Mesenchymal stem cell (in vitro differentiated cells and primary cell): ENCODE measurements at places on chromosomes 16 and 17.

DNA sequence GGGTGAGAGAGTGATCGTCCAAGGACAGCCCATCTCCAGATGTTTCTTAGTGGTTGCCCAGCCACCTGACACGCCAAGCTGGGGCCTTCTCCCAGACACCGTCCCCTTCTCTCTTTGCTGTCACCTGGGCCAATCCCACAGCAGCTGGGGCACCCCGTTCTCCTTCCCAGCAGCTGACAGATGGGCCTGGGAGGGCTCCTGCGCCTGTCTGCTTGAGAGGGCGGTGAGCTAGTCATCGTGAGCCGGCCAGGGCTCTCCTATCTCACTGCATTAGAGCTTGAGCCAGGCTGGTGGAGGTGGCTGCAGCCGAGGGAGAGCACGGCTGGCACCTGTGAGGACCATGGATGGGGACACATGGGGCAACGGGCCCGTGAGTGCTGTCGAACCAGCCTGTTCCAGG lies 41.2 kb downstream of the RAB11FIP3 start:
- DNase-seq: no peak

GRCh38 chr17:82351254-82351712 lies 7.8 kb upstream of the TEX19 start:
- DNase-seq: no peak

- DNase-seq: peak; percentile 94
Observed at GRCh38 chr17:76527430-76528111, 9.9 kb downstream of the CYGB start.

GRCh38 chr17:21513012-21513570 lies 136.9 kb downstream of the KCNJ12 start:
- peak; percentile 70 for DNase-seq

GRCh38 chr17:16938496-16939207 lies 33.3 kb downstream of the TNFRSF13B start:
- no peak for DNase-seq

DNA sequence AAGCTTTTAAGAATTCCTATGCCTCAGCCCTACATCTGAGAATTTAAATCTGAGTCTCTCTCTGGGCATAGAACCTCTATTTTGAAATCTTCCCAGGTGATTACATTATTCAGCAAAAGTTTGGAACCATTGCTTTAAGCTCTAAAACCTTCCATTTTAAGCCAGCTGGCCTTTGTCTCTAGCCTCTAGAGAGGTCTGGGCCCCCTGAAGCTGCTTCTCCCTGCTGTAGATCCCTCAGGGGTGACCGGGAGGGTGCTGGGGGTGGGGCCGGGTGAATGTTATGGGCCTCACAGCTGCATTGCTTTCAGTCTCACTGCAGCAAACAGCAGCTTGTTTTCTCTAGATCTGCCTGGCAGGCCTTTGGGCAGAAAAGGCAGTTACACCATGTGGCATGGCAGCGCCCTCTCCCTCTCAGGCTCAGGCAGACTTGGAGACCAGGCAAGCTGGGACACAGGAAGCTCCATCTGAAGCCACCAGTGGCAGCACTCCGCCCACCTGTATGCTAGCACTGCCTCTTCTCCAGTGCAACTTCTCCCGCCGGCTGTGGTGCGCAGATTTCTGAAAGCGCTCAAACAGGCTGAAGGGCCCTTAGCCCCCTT lies 66.3 kb downstream of the MPRIP start:
- no peak for DNase-seq

DNA sequence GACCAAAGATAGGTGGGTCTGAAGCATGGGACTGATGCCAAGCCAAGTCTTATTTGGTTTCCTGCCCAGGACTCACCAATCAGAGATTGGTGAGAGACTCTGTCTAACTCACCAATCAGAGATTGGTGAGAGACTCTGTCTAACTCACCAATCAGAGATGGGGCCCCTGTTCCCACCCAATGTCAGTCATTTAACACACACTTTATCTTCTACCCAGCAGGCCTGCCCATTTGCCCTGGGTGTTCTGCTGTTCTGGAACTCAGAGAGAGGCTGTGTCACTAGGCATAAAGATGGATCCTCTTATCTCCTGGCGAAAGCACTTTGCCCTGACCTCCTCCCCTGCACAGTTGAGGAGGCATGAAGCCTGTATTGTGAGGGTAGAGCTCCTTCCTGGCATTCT lies 5.4 kb upstream of the RHOT1 start:
- DNase-seq: no peak

DNA sequence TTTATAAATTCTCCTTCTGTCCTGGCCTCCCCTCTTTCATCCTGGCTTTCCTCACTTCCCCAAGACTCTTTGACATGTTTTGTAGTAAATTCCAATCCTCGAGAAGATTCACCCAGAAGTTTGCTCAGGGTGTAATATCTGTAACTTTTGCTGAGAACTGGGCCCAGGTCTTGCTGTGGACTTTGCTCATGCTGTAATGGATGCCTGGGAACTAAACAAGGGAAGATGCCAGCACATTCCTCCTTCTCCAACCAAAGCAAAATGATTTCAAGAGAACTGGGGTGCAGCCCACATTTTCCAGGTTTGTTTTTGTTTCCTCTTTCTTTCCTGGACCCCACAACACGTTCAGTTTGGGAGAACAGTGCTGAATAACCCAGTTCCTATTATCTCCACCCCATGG lies 6.6 kb upstream of the SALL1 start:
- no peak for DNase-seq

- DNase-seq: peak; percentile 44
Observed at GRCh38 chr17:75011401-75012095, 922 bp upstream of the MRPL58 start.

GRCh38 chr16:17845031-17845430 lies 374.3 kb upstream of the XYLT1 start:
- DNase-seq: no peak

DNA sequence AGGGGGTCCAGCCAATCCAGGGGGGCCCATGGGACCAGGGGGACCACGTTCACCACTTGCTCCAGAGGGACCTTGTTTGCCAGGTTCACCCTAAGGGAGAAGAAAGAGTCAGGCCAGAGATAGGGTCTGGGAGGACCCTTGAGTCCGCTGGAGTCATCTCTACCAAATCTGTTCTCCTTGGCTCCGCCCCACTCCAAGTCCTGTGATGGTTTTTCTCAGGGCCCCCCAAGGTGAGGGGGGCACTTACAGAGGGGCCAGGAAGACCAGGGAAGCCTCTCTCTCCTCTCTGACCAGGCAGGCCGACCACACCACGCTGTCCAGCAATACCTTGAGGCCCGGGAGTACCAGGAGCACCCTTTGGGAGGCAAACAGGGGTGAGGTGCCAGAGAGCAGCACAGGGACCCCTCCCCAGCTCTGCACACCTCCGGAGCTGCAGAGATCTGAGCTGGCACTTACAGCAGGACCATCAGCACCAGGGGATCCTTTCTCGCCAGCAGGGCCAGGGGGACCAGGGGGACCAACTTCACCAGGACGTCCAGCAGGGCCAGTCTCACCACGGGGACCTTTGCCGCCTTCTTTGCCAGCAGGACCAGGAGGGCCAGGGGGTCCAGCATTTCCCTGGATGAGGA lies 12.4 kb downstream of the COL1A1 start:
- DNase-seq: peak; percentile 22

GRCh38 chr17:59680314-59680713 lies 26.9 kb downstream of the PTRH2 start:
- DNase-seq: no peak
